Effector CD4-positive, alpha-beta T cell (primary cell): ENCODE measurements at places on chromosomes 6 and 20.
A peak's percentile ranks its signal among the peaks of the same experiment; 100 is the strongest.

- DNase-seq: no peak
Measured at GRCh38 chr6:163128324-163128723, 286.2 kb upstream of the QKI start.

GRCh38 chr6:157759028-157759427, 64.0 kb upstream of the SNX9 start:
- DNase-seq: no peak

DNA sequence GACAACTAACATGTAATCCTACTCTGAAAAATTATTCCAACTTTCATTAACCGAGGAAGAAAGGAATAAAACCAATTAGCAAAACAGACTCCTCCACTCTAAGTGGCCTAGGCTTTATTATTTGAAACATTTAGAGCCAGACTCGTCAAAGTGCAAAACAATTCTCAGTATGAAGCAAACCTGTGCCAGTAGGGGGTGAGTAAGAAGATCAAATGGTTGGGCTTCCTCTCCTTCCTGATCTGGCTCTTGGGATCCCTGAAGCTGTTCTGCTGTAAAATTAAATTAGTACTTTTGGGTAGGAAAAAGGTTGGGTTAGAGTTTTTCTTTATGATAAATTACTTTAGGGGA, 177.6 kb upstream of the MAN1A1 start:
- DNase-seq: no peak

DNA sequence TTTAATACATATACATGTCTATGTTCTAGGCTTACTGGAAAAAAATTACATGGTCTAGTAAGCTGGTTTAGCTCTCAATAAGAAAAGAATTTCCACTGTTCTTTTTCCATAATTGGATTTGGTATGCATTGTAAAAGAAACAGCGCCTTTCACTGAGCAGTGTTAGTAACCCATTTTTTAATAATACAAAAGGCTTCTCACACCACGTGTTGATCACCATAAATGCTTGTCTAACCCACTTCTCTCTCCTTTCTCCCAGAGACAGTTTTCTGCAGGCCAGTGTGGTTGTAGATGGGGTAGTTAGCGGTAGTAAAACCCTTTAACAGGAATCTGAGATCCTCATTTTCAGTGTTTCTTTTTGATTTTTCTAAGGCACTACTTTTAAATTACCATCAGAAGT, 348.7 kb upstream of the MANEA start:
- no peak for DNase-seq

- peak; percentile 24 for DNase-seq
Measured at GRCh38 chr6:30219244-30219643, 6.0 kb upstream of the TRIM26 start.

DNA sequence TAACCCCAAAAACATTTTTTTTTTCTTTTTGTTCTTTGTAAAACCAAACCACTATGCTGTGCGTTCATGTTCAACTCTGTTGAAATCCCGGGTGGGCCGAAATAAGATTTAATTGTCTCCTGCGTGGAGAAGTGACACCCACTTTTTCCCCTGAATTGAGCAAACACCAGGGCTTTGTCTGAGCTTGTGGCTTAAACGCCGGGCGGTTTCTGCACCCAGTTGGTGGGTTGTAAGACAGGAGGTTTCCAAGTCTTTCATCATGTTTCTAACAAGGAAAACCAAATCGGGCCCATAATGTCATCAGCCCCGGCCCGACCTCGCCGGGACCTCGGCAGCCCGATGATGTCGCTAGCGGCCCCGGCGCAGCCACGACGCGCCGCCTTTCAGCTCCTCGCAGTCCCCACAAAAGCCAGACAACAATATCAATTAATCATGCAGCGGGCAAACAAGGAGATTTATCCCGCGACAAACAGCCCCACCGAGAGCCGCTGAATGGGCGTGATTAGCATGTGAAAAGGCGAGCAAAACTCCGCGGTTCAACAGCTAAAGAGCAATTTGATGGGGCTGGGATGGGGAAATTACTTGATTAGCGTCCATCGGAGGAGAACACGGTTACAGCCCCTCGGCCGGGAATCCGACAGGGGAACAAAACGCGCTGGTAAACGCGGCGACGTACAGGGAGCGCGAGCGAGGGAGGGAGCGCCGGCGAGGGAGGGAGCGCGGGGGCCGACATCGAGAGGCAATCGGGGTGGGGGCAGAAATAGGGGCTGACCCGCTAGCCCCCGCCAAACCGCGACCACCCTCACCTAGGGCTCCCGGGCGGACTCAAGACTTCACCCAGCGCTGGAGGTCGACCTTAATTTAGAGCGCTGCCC, 5.3 kb downstream of the LINC00237 start:
- DNase-seq: no peak
